NCI-H226 (cell line): ENCODE measurements at places on chromosomes 7 and 10.
A peak's percentile ranks its signal among the peaks of the same experiment; 100 is the strongest.

GRCh38 chr7:98640375-98640774, 23.3 kb downstream of the NPTX2 start:
- DNase-seq: no peak

DNA sequence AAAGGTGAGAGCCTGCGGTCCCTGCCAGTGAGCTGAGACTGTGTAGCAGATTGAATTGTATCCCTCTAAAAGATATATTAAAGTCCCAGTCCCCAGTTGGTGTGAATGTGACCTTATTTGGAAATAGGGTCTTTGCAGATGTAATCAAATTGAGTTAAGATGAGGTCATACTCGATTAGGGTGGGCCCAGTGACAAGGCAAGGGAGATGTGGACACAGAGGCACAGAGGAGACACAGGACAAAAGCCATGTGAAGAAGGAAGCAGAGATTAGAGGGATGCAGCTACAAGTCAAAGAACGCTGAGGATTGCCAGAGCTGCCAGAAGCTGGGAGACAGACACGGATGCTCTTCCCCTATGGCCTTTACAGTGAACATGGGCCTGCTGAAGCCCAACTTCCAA, 104.3 kb downstream of the CLEC2L start:
- DNase-seq: no peak

DNA sequence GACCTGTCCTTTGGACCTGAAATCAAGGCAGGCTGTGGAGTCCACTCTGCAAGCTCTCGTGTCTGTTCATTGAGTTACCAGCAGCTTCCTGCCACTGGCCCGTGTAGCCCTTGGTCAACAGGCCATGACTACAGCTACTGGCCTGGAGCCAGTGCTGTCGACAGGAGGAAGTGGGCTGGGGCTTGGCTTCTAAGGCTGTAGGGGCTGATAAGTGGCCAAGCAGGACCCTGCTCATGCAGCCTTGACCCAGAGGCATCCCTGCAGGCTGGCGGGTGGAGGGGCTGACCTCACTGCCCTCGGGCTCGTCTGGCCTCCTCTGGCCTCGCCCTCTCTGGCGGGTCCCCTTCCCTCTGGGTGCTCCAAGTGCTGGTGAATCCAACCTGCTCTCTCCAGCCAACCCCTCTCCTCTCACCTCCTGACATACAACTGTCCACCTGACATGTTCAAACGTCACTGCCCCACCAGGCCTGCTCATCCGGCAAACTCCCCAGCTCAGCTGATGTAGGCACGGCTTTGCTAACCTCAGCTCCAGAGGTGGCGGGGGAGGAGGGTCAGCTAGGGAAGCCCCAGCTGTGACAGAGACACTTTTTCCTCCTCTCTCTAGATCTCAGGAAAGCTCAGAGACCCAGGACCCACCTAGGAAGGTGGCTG, 188.6 kb upstream of the LYZL2 start:
- no peak for DNase-seq

DNA sequence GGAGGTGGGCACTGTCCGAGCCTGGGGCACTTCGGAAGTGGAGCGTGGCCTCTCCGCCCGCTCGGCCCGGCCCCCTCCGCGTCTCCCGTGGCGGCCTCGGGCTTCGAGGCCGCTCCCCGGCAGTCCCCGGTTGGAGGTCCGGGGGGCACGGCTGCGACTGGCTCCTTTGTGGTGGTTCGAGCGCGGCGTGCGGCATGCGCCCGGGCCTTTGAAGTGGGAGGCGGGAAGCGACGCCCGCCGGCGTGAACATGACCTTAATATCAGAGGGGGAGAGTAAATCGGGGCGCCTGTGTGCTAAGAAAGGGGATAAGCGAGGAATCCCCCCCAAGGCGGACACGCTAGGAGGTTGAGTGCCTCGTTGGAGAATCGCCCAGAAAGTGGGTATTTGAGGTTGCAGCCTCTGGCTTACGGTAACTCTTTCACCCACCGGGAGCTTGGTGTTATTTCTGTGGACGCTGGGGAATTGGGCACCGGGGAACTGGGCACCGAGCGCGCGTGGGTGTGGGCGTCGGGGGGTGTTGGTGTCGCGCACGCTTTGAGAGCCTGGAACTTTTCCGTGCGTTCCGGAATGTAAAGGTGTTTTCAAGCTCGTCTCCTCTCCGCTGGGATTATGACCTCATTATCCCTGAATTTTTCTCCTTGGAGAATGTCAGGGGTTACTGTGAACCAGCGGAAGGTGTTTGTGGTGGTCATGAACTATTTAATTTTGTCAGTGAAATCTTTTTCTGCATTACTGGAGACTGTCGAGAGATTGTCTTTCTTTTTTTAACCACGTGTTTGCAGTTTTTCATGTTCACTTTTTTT, 660 bp downstream of the SUV39H2 start:
- peak; percentile 7 for DNase-seq

- DNase-seq: no peak
Observed at GRCh38 chr7:128112781-128113221, 81.6 kb upstream of the LRRC4 start.

DNA sequence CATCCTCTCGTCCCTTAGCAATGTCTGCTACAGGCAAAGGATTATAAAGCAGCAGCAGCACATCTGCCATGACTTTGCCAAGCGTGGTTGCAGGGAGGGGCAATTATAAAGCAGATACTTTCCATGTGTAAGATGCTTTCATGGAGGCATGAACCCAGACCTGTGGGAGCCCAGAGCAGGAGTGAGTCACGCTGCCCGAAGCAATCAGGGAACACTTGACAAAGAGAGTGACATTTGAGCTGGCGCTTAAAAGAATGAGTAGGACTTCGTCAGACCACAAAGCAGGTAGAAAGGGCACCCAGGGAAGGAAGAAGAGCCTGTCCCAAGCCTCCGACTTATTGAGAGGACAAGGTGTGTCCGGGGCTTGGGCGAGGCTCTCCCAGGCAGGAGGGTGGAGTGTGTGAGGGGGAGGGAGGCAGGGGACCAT, 147.2 kb downstream of the MYOF start:
- peak; percentile 31 for DNase-seq

DNA sequence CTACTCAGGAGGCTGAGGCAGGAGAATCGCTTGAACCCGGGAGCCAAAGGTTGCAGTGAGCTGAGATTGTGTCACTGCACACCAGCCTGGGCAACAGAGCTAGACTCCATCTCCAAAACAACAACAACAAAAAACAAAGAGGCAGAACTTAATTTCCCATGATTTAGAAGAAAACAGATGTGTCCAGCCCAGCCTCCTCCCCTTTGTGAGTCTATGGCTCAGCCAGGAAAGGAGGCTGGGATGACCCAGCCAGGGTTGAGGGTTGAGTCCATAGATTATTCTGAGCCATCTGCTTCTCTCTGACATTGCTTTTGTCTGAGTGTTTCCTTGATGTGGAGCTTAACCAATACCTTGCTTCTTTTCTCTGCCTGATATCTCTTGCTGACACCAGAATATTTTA, 994.1 kb downstream of the TYW1 start:
- DNase-seq: no peak

DNA sequence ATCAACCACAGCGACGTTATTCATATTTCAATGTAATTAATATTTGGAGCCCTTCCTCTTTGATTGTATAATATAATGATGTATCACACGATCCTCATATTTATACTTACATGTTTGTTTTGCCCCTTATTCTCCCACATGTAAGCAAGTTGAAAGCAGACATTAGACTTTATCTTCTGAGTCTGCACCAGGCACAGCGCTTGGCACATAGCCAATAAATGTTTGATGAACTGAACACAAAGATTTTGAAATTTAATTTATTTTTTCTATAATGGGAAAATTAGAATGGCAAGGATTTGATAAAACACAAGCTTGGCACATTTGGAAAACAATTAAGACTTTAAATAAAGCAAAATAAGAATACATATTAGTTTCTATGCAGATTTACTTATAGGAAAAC, 31.6 kb downstream of the ZFAND4 start:
- DNase-seq: no peak

DNA sequence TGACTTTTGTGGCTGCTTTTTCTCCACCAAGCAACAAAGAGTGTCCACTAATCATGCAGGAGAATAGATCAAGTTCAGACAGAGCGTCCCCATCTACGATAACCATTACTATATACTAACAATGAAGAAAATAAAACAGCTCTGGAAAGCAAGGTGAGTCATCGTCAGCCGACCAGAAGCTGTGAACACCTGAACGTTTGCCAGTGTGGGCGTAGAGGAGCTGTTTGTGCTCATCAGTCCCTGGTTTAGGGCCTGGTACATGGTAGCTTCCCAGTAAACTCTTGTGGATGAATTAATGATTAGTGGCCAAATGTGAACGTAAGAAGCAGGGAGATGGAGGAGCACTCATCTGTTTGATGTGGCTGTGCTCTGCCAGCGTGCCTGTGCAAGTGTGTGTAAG, 180.7 kb downstream of the EVX1 start:
- peak; percentile 68 for DNase-seq

DNA sequence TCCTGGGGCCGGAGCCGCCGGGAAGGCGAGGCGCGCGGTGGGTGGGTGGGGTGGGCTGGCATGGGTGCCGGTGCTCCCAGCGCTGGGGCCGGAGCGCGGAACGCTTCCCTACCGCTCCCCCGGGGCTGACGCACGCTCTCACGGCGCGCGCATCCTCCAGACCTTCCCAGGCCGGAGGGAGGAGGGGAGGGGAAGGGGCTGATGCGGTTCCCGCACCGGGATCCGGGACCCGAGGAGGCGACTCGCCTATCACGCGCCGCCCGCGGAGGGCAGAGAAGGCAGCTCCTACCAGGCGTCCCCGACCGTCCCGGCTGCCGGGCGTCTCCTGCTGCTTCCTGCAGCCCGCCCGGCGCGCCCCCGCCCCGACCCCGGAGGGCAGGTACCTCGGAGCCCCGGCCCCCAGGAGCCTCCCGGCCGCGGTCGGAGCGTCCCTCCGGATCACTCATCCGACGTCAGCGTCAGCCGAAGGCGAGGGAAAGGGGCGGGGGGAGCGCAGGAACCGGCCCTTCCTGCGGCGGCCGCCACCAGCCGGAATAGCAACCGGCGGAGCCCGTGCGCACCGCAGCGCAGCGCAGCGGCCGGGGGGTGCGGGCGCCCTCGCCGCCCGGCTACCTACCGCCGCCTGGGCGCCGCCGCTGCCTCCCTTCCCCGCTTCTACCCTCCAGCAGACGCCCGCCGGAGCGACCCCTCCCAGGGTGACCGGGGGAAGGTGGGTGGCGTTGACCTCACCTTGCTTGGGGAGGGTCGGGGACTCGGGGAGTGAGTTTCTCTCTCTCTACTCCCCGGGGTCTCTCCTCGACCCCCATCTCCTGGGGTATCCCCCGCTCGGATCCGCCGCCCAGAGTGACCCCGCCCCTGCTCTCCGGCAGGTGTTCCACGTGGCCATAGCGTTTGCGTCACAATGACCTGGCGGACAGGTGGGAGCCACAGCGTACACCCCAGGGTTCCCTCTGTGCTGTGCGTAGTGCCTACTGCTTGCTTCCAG, at the start of gene ICA1:
TSS of gene ICA1 (minus strand) at position 457 of the 985 bp plus-strand sequence. CDS start 26,241 bp downstream, outside the sequence.
- DNase-seq: peak; percentile 81

DNA sequence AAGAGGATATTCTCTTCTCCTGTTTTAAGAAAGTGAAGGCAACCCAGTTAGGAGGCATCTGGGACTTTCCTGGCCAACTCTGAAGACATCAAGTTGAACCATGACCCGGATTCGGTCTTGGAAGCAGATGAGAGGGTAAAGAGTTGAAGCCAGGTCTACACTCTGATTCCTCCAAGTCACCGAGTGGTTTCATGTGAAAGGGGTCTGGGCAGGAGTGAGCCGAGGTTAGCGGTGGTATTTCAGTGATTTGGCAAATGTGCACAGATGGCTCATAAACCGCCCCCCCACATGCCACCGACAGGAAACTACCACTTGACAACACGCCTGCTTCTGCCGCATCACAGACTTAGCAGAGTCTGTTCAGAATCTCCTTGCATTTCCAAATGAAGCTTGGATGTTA, 11.4 kb upstream of the REPIN1 start:
- DNase-seq: no peak

DNA sequence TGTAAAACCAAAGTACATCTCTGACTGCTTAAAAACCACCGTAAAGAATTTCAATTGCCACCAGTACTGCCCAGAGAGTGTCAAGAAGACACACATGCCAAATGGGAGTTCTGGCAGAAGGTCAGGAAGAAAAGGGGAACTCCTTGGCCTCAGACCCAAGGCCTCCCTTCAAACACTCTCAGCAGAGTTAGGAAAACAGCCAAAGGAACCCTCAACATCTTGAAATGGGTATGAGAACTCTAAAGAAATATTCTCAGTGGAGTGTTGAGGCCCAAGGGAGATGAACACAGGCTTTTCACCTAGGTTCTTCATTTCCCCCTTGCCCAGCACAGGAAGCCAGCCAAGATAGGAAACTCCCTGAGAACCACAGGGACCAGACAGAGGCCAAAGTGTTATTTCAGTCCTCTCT, 96.1 kb upstream of the ASAH2 start:
- no peak for DNase-seq

DNA sequence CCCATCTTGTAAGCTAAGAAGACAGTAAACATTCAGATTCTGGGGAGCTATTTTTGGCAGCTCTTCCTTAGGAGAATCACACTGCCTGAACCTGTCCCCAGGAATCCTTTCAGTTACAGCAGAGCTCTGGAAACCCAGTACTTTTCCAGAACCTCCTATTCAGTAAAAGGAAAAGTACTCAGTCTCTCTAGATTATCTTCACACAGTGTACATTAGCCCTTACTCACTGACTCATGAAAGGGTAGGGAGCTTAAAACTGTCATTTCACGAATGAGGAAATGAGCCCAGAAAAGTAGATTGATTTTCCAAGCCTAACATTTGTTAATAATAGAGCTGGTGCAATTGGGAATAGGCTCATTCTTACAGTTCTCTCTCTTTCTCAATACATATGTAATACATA, 3.9 kb upstream of the CNNM1 start:
- peak; percentile 38 for DNase-seq

DNA sequence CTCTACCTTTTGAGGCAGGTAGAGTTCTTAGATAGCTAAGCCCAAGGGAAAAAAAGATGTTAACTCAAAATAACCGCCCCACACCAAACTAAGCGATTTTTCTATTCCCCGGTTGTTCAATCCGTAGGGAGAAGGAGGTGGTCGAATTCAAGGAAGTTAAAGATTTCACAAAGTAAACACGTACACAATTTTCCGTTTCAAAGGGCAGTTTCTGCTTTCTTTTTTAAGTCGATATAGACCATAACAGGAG, 842 bp downstream of the KBTBD2 start:
- DNase-seq: no peak

- no peak for DNase-seq
Observed at GRCh38 chr7:147658392-147658967, 932.1 kb upstream of the C7orf33 start.

DNA sequence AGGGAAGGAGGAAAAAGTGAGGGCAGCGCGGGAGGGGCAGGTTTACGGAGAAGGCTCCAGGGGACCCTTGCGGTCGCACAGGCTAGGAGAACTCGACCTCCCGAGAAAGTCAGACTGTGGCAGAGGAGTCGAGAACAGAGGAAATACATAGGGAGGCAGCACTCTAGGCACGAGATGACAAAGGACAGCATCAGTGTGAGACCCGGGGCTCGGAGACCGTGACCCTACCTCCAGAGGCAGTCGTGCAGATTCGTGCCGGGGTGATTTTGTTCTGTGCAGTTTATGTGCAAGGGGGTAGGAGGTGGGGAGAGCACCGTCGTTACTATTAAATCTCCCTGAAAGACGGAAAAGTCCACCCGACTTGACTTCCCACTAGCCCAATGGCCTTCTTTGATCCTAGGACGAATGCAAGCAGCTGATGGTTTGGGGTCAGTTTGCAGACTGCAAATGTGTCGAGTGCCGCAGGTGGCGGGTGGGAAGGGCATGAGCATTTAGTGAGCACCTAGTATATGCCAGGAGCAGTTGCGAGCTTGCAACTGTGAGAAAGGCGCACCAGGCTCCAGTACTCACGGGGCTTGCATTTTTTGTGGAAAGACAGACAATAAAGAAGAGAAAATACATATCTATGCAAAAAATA, 674 bp upstream of the OSBPL3 start:
- DNase-seq: peak; percentile 62
